Inflammatory macrophage (primary cell): ENCODE measurements at places on chromosomes 3 and 15.

GRCh38 chr3:197749315-197749600 is 425 bp upstream of the FYTTD1 start:
- DNase-seq = peak; percentile 62

DNA sequence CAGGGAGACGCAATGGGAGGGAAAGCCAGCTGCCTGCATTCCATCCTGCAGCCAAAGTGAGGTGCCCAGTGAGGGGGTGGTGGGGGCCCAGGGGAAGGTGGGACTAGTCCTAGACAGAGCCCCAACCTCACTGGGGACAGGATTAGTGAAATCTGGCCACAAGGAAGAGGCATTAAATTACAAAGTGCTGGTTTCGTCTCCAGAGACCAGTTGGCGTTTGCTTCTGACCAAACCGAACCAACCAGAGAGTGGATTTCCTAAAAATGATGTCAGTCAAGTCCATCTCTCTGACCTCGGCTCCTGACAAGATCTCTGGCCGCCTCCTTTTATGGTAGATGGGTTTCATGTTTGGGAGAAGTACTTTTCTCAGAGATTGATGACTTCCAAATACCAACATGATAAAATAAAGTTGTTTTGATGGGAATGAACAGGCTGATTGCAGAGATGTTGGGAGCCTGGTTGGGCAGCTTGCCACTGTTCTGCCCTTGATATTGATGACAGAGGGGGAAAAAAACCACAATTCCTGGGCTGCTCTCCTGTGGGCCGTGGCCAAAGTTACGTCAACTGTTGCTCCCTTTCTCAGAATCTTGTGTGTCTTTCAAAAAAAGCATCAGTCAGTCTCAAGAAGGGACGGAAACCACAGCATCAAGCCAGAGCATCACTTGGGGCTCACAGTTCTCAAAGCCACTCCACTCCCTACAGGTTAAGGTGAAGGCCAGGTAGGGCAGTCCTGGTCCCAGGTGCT is 24.6 kb downstream of the ITGA11 start:
- no peak for DNase-seq

DNA sequence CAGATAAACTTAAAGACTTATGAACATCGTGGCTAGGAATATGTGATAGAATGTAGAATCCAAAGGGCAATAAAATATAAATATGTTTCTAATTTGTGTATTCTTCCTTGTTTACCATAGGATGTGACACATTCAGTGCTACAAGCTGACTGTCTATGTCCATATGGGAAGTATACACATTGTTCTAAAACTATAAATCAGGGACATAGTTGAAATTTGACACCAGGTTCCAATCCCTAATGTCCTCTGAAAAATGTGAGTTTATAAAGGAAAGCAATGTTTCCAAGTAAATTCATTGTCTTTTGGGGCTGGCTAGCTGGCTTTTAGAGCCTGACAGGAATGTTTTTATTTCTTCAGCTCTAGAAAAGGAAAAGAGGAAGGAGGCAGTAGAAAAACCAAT is 273.6 kb downstream of the CNTN4 start:
- no peak for DNase-seq

GRCh38 chr15:40232625-40233070 is 6.2 kb upstream of the PAK6 start:
- peak; percentile 69 for DNase-seq

DNA sequence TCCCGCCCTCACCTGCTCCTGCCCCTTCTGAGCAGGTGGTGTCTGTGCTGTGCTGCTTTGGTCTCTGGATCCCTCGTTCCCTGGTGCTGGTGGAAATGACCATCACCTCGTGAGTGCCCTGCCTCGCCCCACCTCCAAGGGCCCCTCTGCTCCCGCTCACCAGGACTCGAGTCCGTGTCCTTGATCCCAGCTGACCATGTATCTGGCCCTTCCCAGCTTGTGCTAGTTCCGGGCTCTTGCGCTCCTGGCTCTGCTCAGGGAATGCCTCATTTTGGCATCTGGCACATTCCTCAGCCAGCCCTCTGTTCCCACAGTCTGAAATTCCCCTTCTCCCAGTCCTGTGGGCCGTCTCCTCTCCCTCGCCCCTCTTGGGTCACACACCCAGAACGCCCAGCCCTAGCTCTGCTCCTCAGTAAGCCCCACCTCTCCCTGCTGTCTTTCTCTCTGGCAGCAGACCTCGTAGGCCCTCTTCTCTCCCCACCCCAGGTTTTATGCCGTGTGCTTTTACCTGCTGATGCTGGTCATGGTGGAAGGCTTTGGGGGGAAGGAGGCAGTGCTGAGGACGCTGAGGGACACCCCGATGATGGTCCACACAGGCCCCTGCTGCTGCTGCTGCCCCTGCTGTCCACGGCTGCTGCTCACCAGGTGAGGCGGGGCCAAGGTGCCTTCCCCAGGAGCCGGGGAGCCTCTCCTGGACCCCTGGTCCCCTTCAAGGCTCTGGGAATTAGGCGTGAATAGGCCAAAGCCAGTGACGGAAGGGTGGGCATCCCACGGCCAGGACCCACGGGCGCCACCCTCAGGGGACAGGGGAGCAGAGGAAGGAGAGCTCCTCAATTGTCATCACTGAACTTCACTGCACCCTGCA is 11.5 kb downstream of the SLC51A start:
- no peak for DNase-seq

DNA sequence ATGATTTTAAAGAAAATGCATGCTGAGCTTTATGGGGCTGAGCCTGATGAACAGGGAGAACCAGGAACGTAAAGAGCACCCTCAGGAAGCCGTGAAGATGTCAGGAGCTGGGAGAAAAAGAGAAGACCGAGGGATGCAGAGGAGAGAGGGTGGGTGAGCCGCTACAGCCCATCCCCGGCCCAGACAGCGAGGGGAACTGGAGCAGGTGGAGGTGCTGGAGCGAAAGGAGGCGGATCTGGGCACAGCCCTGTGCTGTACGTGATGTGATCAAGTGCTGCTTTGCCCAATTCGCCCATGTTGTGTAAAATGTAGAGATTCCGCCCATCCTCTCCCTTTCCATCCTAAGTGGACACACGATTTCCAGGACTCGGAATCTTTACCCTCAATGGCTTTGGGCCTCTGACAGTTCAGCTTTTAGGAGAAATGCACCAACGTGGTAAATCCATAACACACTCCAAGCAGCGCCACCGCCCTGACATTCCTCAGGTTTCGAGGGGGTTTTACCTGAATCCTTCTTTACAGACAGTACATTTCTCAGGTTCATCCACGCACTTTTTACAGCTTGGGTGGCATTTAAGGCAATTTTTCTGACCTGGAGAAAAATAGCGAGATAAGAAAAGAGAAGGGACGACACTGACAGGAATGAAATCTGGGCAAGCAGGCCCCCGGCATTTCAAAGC is 27.1 kb upstream of the SNRPA1 start:
- DNase-seq = no peak

DNA sequence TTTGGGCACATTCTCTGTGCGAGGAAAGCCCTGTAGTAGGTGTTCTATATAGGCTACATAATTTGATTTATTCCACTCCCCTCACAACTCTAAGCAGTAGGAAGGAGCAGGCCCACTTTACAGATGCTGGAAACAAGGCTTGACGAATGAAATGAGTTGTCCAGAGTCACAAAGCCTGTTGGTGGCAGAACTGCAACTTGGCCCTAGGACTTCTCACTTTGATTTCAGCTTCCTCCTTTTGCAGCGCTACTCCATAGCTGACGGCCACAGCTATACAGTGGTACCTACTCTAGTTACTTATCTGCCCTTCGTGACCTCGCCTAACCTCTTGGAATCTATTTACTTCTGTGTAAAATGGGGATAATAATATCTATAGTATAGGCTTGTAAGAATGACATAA is 2.5 kb upstream of the IRAK2 start:
- DNase-seq = peak; percentile 44

- peak; percentile 48 for DNase-seq
Measured at GRCh38 chr15:38860253-38860652, 295.6 kb upstream of the RASGRP1 start.

DNA sequence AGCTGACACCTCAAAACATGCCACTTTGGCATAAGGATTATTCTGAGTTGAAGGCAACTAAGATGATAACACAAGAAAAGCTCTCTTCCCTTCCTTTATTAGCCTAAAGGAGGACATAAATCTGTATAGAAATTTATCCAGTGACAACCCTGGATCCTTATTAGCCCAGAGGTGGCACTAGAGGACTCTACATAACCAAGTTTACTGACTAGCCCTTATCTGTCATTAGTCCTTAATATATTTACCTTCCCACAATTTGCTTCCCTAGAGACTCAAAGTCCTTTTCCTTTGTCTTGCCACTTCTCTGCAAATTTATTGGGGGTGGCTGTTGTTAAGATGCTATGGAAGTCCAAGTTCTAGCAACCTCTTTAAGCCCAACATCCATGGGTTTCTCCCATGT is 26.7 kb downstream of the CEP70 start:
- peak; percentile 4 for DNase-seq

DNA sequence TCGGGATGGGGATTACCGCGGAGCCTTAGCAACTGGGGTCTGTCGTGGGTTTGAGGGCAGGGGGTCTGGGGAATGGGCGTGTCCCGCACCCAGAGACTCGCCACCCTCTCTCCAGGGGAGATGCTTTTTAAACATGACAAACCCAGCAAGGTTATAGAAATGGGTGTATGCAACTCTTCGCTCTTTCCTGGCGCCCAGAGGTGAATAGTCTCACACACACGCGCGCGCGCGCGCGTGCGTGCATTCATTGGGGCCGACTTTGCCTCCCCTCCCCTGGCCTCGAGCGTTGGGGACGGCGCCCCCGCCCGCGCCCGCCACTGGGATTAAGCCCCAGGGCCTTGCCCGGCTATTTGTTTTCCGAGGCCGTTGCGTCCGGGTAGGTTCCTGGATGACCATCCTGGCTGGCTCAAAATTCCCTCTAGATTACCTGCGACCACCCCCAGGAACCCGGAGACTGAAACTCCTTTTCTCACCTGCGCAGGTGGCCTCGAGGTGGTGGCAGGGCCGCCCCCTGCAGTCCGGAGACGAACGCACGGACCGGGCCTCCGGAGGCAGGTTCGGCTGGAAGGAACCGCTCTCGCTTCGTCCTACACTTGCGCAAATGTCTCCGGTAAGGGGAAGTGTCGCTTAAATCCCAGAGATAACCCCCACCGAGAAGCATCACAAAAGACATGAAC is 777 bp downstream of the GPR160 start:
- peak; percentile 46 for DNase-seq

DNA sequence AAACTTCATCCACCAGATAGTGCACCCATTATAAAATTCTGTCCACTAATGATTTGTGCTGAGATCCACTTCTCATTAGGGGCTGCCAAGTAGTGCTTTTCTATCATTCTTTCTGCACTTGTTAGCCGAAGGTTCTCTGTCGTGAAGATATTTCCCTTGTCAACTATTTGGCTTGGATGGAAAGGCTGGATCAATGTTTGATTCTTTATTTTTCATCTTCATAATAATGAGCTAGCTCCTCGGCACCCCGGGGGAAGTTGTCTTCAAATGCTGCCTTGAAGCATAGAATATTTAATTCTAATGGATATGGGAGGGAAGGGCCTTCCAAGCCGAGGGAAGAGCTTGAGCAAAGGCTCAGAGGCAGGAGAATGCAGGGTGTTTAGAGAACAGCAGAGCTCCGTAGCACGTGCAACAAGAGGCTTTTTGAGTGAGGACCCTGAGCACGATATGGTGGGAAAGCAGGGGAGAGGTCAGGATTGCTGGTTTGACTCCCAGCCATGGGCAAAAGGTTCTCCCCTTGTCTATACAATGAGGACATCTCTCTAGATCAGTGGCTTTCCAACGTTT is 16.3 kb upstream of the MUC20 start:
- no peak for DNase-seq

DNA sequence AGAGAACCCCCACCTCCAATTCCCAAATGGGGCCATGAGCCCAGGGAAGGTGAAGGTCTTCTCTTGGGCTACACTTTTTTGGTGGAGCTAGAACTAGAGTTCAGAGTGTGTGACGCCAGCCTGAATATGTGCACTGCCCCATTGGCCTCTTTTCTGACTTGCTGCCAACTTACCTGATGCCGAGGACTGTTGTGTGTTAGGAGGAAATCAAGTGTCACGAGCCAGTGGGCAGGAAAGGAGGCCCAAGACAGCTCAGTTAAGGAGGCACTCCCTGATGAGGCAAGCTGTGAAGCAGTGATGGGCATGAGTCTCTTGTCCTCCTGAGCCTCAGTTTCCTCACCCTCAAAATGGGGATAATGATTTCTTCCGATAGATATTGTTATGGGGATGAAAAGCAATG is 107.8 kb downstream of the ANP32A start:
- DNase-seq = no peak

DNA sequence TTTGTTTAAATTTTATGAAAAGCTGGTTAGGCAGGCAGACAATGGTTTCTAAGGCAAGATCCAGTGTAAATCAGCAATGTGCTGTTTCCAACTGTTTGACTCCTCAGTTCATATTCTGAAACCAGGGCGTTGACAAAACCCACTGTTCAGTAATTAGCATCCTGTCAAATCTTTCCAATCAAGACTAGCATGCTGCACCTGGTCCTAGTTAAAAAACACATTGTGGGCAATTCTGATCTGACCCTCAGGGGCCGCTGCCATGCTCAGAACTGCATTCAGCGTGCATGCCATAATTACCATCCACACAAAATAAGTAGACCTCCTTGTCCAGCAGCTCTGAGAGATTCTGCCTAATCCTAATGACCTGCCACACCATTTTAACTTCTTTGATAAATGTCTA is 20.9 kb upstream of the RBP1 start:
- no peak for DNase-seq

- no peak for DNase-seq
Measured at GRCh38 chr3:42101481-42101880, 10.3 kb downstream of the TRAK1 start.

GRCh38 chr15:80945605-80946004 is 44.0 kb downstream of the MESD start:
- no peak for DNase-seq

DNA sequence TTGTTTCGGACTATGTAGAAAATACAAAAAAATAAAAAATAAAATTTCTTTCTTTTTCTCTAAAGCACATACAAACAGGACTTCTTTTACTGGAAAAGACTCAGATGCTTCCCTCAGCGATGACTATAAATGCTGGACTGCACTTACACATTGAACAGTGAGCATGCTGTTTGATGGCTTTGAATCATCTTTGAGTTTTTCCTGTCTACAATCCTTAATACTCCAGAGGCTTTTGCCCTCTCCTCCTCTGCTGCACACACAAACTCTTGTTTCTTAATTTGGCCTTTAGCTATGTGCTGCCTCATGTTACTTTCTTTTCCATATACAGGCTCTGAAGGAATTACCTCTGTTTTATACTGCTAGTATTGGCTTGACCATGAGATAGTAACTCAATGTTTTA is 575.1 kb downstream of the EPHA3 start:
- DNase-seq = no peak

DNA sequence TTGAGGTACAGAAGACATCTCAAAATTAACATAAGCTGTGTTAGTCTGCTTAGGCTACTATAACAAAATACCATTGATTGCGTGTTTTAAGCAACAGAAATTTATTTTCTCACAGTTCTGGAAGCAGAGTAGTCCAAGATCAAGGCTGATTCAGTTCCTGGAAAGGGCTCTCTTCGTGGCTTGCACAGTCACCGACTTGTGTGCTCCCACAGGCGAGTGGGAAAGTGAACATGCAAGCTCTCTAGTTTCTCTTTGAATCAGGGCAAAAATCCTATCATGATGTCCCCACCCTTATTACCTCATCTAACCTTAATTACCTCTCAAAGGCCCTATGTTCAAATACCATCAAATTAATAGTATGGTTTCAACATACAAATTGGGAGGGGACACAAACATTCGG is 505.9 kb downstream of the ZIC1 start:
- DNase-seq = no peak
